Esophagus mucosa (tissue), 1 donor: ENCODE measurements at places on chromosomes 6 and 20. TPM values are rescaled to one million over a fixed set of nuclear protein-coding genes. Genes with fewer than 3 reads are reported as not detected.
A peak's percentile ranks its signal among the peaks of the same experiment; 100 is the strongest.

The CGA gene
- total RNA-seq = not detected

The MYH7B gene
- not detected for total RNA-seq

The MTHFD1L gene
- total RNA-seq = 20.3 TPM

The PNPLA1 gene
- 0.20 TPM for total RNA-seq

The TRIM10 gene
- total RNA-seq = not detected

The TP53TG5 gene
- 0.36 TPM for total RNA-seq

The STMND1 gene
- not detected for total RNA-seq

- ATAC-seq = no peak
Measured at GRCh38 chr6:138378463-138378862, 758 bp downstream of the SMIM28 start.

DNA sequence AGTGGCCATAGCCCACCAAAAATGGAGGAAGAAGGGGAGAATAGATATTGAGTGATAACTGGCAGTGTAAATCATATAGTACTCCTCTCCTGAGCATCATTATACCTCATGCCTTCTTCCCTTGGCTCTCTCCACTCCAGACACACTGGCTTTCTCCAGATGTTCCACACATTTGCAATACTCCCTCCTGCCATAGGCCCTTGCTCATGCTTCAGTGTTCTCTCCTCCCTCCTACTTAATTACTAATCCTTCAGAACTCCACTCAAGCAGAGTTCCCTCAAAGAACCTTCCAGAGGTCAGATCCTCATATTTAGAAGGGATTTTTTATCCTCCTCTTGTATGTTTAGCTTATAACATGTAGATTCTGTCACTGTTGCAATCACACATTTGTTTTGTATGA, 279.5 kb upstream of the SUPT3H start:
- no peak for ATAC-seq

GRCh38 chr20:57435498-57436222, 44.5 kb downstream of the RBM38 start:
- peak; percentile 78 for ATAC-seq

- no peak for ATAC-seq
Measured at GRCh38 chr6:94349227-94349626, 929.9 kb upstream of the EPHA7 start.

DNA sequence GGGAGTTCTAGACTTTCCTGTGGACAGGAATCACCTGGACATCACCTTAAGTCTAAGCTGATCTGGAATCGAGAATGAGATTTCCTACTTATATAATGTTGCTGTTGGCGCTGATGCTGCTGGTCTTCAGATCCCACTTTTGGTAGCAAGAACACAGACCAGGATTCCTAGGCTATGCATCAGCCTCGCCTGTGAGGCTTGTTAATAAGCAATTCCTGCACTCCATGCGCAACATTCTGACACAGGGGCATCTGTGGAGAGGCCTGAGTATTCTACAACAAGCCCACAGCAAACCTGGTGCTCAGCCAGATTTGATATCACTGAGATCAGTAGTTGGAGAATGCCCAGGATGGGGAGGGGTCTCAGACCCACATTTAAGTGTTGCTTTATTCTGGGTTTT, 52.0 kb upstream of the TRIM26 start:
- ATAC-seq = no peak

DNA sequence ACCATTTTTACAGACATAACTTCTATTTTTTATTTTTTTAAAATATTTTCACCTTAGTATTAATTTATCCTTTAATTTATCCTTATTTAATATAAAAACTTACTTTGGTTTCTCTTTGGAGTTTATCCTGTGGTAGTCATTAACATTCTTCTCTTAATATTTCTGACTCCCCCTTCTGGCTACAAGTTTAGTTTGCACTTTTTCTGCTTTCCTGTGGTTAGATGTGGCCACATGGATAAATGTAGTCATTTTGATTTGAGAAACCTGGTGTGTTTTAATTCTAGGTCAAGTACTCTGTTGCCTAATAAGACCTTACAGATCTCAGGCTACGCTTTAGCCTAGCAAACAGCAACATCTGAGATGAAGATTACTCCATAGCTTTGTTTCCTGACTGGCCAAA, 1187.5 kb downstream of the HACE1 start:
- ATAC-seq = no peak

DNA sequence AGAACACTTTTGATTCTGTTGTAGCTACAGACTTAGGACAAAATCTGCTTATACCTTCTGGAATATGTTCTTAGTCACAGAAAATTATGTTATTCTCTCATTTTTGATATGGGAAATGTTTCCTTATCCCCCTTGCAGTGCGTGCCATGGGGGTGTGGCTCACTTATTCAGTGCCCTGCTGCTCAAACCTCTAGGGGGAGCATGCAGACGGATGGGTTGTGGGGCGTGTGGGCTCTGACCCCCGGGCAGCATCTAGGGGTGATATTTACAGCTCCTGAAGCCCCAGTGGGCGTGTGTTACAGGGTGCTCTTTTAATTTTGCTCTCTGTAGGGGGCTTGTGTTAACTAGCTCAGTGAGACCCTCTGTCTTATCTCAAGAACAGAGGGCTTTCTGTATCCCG, 61.3 kb upstream of the FERMT1 start:
- ATAC-seq = no peak

- ATAC-seq = no peak
Measured at GRCh38 chr6:155130161-155130853, 133.5 kb upstream of the CLDN20 start.

DNA sequence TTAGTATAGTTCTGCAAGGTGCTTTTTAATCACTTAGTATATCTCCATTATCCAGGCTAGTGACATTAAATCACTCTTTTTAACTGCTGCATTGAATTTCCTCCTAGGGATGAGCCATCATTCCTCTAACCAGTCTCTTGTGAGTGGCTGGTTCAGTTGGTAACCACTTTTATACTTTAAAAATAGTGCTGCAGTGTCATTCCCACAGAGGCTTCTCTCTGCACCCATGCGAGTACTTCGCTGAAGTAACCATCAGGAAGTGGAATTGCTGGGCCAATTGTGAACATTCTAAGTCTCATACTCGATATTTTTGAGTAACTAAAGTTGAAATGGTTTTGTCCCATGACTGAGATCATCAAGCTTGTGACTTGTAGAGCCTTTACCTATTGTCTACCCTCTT, 2.1 kb downstream of the BTN3A2 start:
- ATAC-seq = no peak

DNA sequence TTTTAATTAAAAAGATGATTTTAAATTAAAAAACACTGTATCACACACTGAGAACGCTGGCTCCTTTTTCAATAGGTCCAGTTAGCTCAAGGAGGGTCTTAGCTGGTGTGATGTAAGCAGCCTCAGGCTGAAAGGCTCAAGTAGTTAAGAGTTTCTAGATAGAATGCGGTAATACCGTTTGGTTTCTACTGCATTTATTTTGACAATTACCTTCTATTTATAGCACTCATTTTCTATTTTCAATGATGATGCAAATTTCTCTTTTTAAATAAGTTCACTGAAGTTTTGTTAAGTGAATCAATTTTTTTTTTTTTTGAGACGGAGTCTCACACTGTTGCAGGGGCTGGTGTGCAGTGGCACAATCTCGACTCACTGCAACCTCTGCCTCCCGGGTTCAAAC, 87.1 kb downstream of the PREX1 start:
- ATAC-seq = no peak

- ATAC-seq = peak; percentile 19
Measured at GRCh38 chr6:1610497-1611321, 994 bp downstream of the FOXC1 start.

DNA sequence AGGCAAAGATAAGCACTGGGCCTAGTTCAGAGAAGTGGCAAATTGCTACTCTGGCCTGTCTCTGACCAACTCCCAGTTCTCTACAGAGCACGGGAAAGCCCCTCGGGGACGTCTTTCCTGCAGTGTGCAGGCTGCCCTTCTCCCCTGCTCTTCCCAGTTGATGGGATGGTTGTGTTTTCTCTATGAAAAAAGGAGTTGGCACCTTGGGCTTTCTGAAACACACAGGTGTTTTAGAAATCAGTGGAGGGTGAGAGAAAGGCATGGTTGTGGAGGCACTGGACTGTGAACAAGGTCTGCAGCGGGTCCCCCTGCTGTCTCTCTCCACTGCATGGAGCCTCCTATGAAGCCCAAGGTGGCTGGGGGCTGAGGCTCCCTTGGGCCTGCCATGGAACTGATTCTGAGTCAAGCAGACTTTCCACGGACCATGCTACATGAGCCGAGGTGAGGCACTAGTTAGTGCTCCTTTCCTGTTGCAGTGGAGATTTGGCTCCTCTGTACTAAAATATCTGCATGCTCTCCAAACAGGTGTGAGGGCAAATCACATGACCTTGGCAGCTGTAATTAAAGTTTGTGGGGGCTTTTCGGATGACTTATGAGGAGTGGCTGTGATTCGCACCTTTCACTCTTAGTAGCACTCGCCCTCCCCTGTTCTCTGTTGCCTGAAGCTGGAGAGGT, 16.3 kb downstream of the GTSF1L start:
- no peak for ATAC-seq

- no peak for ATAC-seq
Measured at GRCh38 chr6:89500611-89501010, 67.7 kb downstream of the ANKRD6 start.

DNA sequence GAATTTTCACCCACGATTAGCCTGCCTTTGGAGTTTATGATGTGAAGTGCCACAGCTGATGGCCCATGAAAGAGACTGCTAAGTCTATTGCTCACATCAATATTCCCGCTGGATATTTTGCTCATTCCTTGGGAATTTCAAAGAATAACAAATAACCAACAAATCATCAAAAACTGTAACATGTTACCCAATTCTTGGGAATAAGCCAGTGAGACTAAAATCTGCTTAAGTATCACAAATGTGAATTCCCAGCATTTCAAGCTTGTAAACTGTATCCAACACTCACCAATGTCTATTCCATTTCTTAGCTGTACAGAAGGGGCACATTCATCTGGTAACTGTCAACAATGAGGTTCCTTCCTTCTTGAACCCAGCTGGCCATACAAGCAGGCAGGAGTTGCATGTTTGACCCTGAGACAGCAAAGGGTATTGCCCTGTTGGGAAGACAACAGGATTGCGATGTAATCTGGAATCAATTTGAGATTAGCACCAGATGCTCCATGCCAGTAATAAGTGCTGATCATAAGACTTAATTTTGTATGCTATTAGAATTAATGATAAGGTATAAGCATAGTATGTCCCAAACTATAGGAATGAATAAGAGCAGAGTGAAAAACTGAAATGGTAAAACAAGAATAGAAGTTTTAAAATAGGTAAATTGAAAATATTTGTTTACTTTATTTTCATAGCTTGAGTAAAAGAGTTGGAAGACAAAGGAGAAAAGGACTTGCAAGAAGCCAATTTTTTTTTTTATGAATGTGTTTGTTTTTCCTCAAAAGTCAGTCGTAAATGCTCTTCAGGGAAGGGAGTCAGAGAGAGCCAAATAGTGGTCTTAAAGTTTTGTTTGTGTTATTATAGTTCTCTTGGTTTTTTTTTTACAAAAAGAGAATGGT, 58.8 kb downstream of the RSPO3 start:
- ATAC-seq = no peak

DNA sequence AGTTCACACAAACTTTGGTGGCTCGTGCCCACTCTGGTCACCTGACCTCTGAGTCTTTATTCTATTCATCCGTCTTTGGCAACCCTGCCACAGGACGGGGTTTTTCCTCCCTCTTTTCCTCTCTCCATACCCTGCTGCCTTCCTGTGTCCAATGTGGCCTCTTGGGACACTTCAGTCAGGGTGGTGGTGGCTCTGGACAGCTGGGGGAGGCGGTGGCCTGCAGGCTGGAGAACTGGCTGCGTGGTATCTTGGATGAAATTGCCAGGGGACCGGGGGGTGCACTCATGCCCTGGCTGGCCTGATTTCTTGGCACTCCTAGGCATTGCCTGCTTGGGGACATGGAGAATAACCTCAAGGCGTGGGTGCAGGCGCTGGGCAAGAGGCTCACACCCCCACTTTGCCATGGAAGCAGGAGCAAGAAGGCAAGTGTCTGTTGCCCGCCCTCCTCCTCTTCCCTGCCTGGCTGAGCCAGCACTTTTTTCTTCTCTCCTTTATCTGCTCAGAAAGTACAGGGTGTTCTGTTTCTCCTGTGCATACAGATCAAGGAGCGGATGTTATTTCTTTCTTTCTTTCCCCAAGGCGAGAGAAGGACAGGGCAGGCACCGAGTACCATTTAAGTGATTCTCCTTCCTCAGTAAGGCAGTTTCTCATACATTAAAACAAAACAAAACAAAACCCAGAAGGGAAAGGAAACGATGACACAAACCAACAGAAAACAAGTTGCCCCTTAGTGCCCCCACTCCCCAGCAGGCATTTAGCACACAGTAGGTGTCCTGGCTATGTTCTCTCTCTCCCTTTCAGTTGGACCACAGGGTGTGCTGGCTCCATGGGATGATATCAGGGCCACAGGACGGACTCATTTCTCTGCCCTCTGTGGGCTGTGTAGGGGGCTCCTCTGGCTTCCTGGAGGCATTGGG, 155.5 kb upstream of the RNF24 start:
- ATAC-seq = no peak

- no peak for ATAC-seq
Measured at GRCh38 chr6:132011582-132011981, 60.4 kb upstream of the CCN2 start.

- peak; percentile 46 for ATAC-seq
Measured at GRCh38 chr6:77457720-77458349, 5.5 kb downstream of the HTR1B start.

DNA sequence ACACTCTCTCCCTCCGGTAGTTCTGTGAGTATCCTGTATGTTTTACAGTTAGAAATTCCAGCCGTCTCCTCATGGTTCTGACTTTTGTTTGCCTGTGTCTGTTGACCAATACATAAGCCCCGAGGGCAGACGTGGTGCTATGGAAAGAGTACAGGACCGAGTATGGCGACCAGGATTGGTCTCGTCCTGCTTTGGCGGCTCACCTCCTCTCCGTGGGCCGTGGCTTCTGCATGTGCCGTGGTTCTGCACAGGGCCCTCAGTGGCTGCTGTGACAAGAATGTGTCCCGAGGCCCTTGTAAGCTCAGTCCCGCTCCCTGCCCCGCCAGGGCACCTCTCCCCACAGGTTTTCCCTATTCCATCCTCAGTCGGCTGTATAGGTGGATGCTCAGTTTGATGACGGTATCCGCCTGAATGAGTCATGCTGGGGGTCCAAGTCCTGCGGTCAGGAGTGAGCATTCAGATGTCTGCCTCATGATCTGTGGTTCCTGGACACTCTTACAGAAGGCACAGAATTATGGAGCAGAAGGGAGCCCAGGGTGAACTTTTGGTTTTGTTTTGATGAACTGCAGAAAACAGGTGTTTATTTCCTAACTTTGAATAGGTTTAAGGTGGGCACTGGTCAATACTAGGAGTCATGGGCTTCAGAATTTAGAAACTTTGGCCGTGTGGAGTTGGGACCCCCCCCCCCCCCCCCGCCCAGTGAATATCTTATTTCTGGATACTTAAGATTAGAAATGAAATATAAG, 1.2 kb downstream of the ARFGAP1 start:
- peak; percentile 1 for ATAC-seq

GRCh38 chr20:5703681-5704101, 46.5 kb upstream of the SHLD1 start:
- ATAC-seq = no peak

- ATAC-seq = no peak
Measured at GRCh38 chr20:34978092-34978744, 22.6 kb downstream of the MYH7B start.

GRCh38 chr6:127058936-127059335, 59.5 kb upstream of the RSPO3 start:
- ATAC-seq = no peak

- ATAC-seq = no peak
Measured at GRCh38 chr6:75102301-75102700, 103.6 kb downstream of the COL12A1 start.
